Sciatic nerve (tissue), 2 donors: ENCODE measurements at places on chromosomes 11 and 22.

- no peak for DNase-seq
Observed at GRCh38 chr11:74025467-74026166, 16.7 kb upstream of the UCP3 start.

GRCh38 chr11:119110439-119110838 is 3.3 kb downstream of the C2CD2L start:
- DNase-seq = no peak

DNA sequence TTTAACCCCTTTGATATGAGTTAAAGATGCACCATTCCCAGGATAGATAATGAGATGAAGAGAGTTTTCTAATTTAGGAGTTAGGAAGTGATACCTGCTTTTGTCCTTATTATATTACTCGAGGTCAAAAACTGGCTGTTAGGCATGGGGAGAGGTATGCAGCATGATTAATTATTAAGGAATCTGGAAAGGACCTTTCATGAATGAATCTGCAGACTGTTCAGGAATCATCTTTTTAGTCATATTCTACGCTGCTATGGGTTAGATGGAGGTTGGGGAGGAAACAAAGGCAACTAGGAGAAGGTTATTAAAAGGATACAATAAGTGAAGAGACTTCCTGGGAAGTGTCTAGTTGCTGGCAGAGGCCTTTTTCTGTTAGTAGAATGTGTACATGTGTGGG is 492.4 kb upstream of the CCDC90B start:
- no peak for DNase-seq

- no peak for DNase-seq
Observed at GRCh38 chr11:134242376-134242775, 10.8 kb downstream of the THYN1 start.

DNA sequence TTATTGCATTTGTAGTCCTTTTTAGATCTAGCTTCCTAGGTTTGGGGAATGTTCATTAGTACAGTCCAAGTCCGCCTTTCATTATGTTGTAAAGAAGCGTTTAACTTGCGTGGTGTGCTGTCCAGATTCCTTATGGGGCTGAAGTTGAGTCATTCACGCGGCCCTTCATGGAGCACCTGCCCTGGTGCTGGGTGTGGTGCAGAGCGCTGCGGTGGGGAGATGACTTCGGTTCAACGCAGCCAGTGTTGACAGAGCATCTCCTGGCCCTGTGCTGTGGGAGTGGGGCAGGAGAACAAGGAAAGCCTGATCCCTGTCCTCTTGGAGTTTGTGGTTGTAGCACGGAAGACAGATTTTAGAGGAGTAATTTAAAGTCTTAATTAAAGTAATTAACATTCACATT is 152.0 kb downstream of the TBC1D22A start:
- DNase-seq = no peak

GRCh38 chr11:63491636-63492372 is 837 bp upstream of the PLAAT5 start:
- DNase-seq = no peak

- no peak for DNase-seq
Observed at GRCh38 chr11:44346983-44347382, 37.0 kb upstream of the ALX4 start.
